NCI-H460 (cell line): ENCODE measurements at places on chromosomes 12 and 14.

- DNase-seq: no peak
These were observed 102.8 kb downstream of the PTPRB start for GRCh38 chr12:70534466-70534865.

DNA sequence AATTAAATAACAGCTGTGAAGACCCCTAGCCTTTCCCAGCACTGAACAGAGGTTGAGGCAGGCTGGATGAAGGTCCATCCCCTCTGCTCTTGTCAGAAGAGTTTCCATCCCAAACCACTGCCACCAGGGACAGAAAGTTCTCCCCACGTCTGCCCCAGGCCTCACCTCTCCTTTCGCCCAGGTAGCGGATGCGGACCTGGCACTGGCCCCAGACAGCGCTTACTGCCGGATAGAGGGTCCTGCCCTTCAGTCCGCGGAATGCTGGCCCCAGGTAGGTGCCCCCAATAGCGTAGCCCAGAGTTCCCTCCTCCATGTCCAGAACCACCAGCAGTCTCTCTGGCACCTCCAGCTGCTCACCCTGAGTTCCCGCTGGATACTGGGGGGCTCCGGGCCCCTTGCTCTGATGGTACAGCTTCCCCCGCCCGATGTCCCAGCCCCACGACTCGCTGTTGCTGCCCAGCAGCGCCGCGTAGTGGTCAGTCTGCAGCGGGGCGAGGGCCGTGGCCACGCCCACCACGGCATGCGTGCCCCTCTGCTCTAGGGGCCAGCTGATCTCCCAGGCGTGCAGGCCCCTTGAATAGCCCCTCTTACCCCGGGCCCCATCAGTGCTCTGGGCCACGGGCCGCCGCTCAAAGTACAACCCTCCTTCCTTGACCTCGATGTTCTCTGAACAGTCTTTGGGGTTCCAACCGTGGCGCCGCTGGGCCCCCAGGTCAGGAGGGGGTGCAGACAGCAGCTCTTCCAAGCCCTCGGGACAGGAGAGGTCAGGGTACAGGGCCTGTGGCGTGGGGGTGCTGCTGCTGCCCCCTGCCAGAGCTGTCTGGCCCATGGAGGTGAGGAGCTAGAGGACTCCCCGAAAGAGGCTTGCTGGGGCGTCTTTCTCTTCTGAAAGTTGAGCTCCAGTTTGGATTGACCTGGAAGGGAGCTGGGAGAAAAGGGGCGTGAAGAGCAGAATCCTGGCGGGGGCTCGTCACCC, 742 bp downstream of the SPSB2 start:
- peak; percentile 62 for DNase-seq

DNA sequence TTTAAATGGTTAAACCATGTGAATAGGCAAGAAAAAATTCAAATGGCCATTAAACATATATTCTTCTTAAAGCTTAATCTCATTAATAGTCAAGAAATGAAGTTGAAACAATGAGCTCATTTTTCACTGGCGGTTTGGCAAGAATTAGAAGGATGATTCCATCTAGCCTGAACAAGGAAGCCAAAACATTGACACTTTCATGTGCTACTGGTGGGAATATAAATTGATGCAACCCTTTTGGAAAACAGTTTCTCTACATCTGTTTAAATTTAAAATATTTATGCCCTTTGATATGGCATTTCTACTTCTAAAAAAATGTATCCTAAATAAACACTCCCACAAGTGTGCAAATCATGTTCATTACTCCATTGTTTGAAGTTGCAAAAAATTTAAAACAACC, 174.7 kb upstream of the HIF1A start:
- DNase-seq: no peak

- no peak for DNase-seq
These were observed 221.4 kb downstream of the ITPR2 start for GRCh38 chr12:26611598-26611997.

DNA sequence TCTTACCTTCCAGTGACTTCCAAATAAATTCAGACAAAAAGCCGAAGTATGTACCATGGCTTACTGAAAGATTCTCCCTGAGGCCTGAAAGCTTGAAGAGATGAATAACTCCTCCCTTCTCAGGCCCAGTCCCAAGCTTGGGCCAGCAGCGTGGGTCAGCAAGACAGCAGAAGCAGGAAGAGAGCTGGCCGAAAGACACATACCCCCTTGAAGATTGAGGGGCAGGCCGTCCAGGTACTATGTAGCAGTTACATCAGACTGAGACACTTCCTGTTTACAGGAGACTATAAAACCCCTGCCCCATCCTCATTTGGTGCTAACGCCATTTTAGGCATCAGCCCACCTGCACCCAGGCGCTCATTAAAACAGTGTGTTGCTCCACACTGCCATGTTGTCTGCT, 15.0 kb downstream of the NDUFA12 start:
- DNase-seq: no peak

- DNase-seq: peak; percentile 19
These were observed 57.1 kb downstream of the ZDHHC17 start for GRCh38 chr12:76820888-76821482.

- DNase-seq: no peak
These were observed 156.0 kb upstream of the ARHGAP5 start for GRCh38 chr14:31920989-31921650.
